SJSA1 (cell line): ENCODE measurements at places on chromosomes 16 and 17. TPM values are rescaled to one million over a fixed set of nuclear protein-coding genes. Genes with fewer than 3 reads are reported as not detected.

Gene TM4SF5
- total RNA-seq = not detected in 2 replicates

Gene PRSS36
- 0.18 and 0.38 TPM in 2 replicates for total RNA-seq

Gene KIF19
- not detected in 2 replicates for total RNA-seq

Gene KRT27
- total RNA-seq = not detected in 2 replicates

Gene MXRA7
- 362 and 546 TPM in 2 replicates for total RNA-seq

Gene SMIM36
- total RNA-seq = not detected in 2 replicates

Gene XYLT1
- total RNA-seq = 9.8 and 13.0 TPM in 2 replicates
